ENCODE measurements at places on chromosomes 4 and X. TPM values are rescaled to one million over a fixed set of nuclear protein-coding genes. Genes with fewer than 3 reads are reported as not detected.

USP17L17 gene
- total RNA-seq = not detected

MAGIX gene
- 8.3 TPM for total RNA-seq

DNA sequence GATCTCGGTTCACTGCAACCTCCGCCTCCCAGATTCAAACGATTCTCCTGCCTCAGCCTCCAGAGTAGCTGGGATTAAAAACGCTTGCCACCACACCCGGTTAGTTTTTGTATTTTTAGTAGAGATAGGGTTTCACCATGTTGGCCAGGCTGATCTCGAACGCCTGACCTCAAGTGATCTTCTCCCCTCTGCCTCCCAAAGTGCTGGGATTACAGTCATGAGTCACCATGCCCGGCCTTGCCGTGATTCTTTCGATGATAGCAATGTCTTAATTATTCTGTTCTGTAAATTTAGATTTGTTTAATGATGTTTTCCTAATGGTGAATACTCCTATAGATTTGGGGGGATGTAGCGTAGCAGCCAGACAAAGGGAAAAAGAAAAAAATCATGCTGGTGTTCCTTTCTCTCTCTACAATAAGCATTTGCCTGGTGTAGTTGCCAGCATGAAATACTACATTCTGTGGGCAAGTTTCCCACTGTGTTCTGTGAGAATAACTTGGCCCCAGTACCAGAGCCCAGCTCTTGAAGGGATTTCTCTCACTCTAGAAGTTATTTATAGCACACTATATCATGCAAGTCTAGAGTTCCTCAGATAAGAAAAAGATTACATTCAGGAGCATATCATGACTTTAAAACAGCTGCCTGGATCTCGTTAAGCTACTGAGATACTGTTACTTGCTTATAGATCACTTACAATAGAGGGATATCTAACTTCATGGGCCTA is 15.4 kb downstream of the NIPAL1 start:
- DNase-seq = no peak

MYOZ2 gene
- total RNA-seq = not detected

MAGEA1 gene
- total RNA-seq = not detected

DNA sequence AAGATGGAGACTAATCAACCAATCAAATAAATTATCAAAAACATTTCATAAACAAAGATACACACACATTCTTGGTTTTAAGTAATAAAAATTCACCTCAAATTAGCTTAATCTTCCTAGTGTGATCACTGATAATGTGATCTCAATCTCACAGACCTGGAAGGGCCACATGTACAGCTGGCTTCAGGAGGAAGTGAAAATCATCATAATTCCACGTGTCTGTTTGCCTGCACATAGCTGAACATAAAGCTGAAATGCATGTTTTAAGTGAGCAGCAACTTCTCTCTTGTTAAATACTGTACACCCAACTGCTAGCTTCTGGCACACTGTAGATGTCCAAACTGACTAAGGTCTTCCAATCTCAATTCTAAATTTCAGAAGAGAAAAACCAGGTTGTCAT is 53.8 kb downstream of the ARHGAP6 start:
- no peak for DNase-seq
